ENCODE measurements at places on chromosomes 2 and 18.
A peak's percentile ranks its signal among the peaks of the same experiment; 100 is the strongest.

GRCh38 chr2:44943693-44944101 lies 2.2 kb downstream of the SIX3 start:
- H3K27me3 ChIP-seq, result peaks cover 80% of the 10 kb centered on the region
- H3K4me3 ChIP-seq, result no peak overlapping the region
- DNase-seq, result no peak
- peaks cover 9% of the 10 kb centered on the region for H3K4me1 ChIP-seq
- H3K36me3 ChIP-seq, result no peaks in the 10 kb centered on the region

GRCh38 chr2:106685180-106685897 lies 198.2 kb downstream of the CD8B2 start:
- no peaks in the 10 kb centered on the region for H3K27me3 ChIP-seq
- no peak overlapping the region for H3K27ac ChIP-seq
- DNase-seq, result no peak
- no peaks in the 10 kb centered on the region for H3K4me1 ChIP-seq
- no peak overlapping the region for H3K4me3 ChIP-seq

DNA sequence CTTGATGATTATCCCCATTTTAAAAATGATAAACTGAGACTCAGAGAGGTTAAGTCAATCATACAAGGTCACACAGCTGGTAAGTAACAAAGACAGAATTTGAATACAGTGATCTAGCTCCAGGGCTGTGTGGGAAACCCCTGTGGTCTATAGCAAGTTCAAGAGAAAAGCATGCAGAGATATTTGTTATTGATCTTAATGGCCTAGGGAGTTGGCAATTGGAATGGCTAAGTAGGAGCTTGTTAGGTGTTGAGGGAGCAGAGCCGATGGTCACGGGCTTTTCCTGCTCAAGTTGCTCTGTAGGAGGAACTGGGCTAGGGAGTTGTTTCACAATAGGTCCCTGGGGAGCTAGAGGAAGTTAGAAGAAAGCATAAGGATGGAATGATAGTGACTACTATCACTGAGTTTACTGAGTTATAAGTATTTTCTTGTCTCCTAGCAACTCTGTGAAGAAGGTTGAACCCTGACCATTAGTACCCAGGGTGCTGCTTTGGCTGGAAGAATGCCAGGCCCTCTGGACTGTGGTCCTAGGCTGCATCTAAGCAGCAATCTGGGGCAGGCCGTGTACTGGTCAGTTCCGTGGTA lies 30.0 kb downstream of the RNF125 start:
- no peaks in the 10 kb centered on the region for H3K27me3 ChIP-seq
- no peaks in the 10 kb centered on the region for H3K4me1 ChIP-seq
- no peak for DNase-seq
- no peak overlapping the region for H3K27ac ChIP-seq

- no peak overlapping the region for H3K4me3 ChIP-seq
- H3K36me3 ChIP-seq, result peaks cover 2% of the 10 kb centered on the region
- H3K27me3 ChIP-seq, result no peaks in the 10 kb centered on the region
- peak; percentile 16 for DNase-seq
These were observed 61.1 kb downstream of the CABLES1 start for GRCh38 chr18:23196119-23197007.

- no peak overlapping the region for H3K27ac ChIP-seq
- no peak for DNase-seq
- H3K36me3 ChIP-seq, result no peaks in the 10 kb centered on the region
- H3K27me3 ChIP-seq, result no peaks in the 10 kb centered on the region
- H3K4me3 ChIP-seq, result no peak overlapping the region
- no peaks in the 10 kb centered on the region for H3K4me1 ChIP-seq
These were observed 15.8 kb upstream of the ANKRD12 start for GRCh38 chr18:9120796-9121195.

DNA sequence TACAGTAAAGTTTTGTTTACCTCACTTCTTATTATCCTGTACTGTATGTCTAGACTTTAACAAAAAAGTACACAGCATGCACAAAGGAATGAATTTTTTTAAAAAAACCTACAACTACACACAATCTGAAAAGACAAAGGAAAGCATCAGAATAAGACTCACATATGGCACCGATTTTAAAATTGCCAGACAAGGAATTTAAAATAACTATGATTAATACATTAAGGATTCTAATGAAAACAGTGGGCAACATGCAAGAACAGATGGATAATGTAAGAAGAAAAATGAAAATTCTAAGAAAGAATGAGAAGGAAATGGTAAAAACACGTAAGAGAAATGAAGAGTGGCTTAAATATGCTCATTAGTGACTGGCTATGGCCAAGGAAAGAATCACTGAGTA lies 638.2 kb downstream of the FBXO15 start:
- no peak overlapping the region for H3K27ac ChIP-seq
- no peaks in the 10 kb centered on the region for H3K4me1 ChIP-seq
- H3K36me3 ChIP-seq, result no peaks in the 10 kb centered on the region
- DNase-seq, result no peak
- H3K27me3 ChIP-seq, result no peaks in the 10 kb centered on the region

GRCh38 chr2:201257956-201258665 lies 2.2 kb upstream of the CASP8 start:
- no peak for DNase-seq
- no peak overlapping the region for H3K27ac ChIP-seq
- no peak overlapping the region for H3K4me3 ChIP-seq

- no peak for DNase-seq
- 0 out of 2 replicates have a peak, but pooled peaks cover 1% of the 10 kb centered on the region for H3K4me1 ChIP-seq
- no peaks in the 10 kb centered on the region for H3K27me3 ChIP-seq
These were observed 147.2 kb upstream of the HAAO start for GRCh38 chr2:42939411-42940206.

DNA sequence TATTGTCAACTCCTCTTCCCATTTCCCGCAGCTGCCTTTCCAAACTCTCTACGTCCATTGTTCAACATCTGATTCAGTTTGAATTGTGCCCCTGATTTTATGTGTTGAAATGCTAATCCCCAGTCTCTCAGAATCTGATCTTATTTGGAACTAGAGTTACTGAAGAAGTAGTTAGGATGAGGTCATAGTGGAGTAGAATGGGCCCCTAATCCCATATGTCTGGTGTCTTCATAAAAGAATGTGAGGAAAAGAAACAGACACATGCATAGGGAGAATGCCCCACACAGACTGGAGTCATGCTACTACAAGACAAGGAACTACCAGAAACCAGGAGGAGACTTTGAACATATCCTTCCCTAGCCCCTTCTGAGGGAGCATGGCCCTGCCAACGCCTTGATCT lies 99.2 kb downstream of the LRP1B start:
- H3K27me3 ChIP-seq, result no peaks in the 10 kb centered on the region
- no peak for DNase-seq
- H3K4me3 ChIP-seq, result no peak overlapping the region

- no peak overlapping the region for H3K27ac ChIP-seq
- peaks cover 5% of the 10 kb centered on the region for H3K36me3 ChIP-seq
- DNase-seq, result peak; percentile 13
These were observed 42.1 kb downstream of the FARSB start for GRCh38 chr2:222613715-222614331.

DNA sequence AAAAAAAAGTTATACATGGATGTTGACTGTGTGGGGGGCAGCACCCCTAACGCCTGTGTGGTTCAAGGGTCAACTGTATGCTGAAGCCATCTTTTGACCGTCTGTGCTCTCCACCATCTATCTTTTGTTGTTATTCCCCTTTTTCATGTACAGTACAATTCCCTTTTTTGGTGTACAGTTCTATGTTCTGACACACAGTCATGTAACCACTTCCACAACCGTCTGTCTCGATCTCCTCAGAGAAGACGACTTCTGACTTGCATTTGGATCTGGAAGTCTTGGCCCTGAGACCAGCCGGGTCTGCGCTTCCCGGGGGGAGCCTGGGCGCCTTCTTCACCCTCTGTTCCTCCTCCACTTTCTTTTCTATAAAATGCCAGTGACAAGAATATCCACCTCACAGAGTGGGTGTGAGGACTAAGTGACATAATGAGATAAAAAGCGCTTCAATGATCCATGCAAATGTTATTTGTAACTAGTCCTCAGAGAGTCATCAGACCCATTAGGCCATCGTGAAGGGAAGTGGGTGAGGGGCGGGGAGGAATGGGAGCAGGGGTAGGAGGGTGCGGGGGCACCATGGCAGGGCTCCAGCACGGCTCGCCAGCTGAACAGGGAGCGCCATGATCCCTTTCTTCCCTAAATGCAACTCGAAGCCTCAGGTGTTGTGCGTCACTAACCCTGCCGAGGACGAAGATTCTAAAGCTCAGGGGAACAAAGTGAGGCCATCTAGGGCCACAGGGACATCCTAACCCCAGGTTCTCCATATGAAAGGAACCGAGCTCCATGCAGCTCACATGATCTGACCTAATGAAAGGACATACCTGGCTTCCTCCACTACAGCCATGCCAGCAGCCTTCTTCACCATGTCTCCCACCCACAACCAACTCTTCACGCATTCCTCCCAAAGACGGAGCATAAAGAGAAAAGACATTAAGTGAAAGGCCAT lies 16.6 kb downstream of the ADCY3 start:
- peaks cover 4% of the 10 kb centered on the region for H3K4me1 ChIP-seq
- H3K27me3 ChIP-seq, result no peaks in the 10 kb centered on the region
- no peak for DNase-seq
- no peak overlapping the region for H3K4me3 ChIP-seq
- no peak overlapping the region for H3K27ac ChIP-seq

DNA sequence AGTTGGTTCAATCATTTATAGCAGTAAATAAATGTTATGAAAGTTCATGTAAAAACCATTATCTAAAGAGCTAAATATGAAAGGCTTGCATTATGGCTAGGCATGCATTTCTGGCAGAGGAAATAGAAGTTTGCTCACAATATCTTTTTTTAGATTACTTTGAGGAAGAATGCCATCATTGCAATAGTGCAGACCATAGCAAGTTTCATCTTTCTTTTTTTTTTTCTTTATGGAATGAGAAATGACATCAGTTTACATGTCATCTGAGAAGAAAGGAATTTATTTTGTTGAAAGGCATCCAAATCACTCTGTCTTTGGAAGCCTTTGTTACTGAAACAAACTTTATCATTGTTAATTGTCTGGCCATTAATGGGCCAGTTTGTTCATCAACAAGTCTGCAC lies 74.5 kb upstream of the NCKAP5 start:
- H3K36me3 ChIP-seq, result no peaks in the 10 kb centered on the region
- no peak for DNase-seq
- H3K27me3 ChIP-seq, result no peaks in the 10 kb centered on the region

GRCh38 chr2:147108548-147108947 lies 736.3 kb upstream of the ACVR2A start:
- no peaks in the 10 kb centered on the region for H3K36me3 ChIP-seq
- no peak overlapping the region for H3K4me3 ChIP-seq
- H3K27me3 ChIP-seq, result no peaks in the 10 kb centered on the region
- H3K4me1 ChIP-seq, result no peaks in the 10 kb centered on the region
- H3K27ac ChIP-seq, result no peak overlapping the region

- DNase-seq, result no peak
- no peak overlapping the region for H3K4me3 ChIP-seq
- H3K36me3 ChIP-seq, result no peaks in the 10 kb centered on the region
- H3K4me1 ChIP-seq, result no peaks in the 10 kb centered on the region
- no peaks in the 10 kb centered on the region for H3K27me3 ChIP-seq
These were observed 96.4 kb downstream of the COLEC12 start for GRCh38 chr18:404061-404636.

DNA sequence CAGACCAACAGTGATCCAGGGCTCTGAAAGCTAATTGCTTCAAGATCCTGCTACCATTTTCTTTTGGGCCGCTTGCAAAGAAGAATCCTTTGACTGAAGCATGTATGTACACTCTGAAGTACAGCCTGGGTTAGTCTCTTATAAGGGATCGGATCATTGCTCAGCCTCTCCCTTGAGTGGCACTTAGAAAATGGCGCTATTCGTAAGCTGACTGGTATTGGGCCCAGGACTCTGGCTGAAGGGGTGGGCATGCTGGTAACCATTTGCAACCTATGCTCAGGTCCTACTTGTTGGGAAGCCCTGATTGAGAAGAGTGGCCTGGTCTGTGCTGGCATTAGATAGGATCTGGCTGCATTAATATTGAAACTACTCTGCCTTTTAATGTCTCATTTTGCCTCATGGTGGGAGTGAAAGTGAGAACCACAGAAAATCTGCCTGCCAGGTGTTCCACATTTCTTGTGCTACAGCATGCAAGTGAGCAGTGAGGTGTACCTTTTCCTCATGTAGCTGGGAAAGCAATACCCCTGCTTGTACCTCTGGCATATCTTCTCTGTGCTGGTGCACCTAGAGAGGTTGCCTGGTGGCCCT lies 661 bp upstream of the MGAT5 start:
- H3K27ac ChIP-seq, result no peak overlapping the region
- DNase-seq, result no peak
- no peaks in the 10 kb centered on the region for H3K27me3 ChIP-seq

- no peak for DNase-seq
- H3K27ac ChIP-seq, result no peak overlapping the region
- H3K4me3 ChIP-seq, result no peak overlapping the region
- no peaks in the 10 kb centered on the region for H3K27me3 ChIP-seq
- H3K36me3 ChIP-seq, result no peaks in the 10 kb centered on the region
- no peaks in the 10 kb centered on the region for H3K4me1 ChIP-seq
These were observed 51.9 kb downstream of the APLF start for GRCh38 chr2:68519236-68519635.

GRCh38 chr2:152336119-152336853 lies 1.3 kb downstream of the FMNL2 start:
- H3K4me3 ChIP-seq, result peak overlapping the region; percentile 82
- H3K27ac ChIP-seq, result no peak overlapping the region
- no peak for DNase-seq
- no peaks in the 10 kb centered on the region for H3K36me3 ChIP-seq
- H3K27me3 ChIP-seq, result no peaks in the 10 kb centered on the region

- no peaks in the 10 kb centered on the region for H3K4me1 ChIP-seq
- H3K27ac ChIP-seq, result no peak overlapping the region
- no peaks in the 10 kb centered on the region for H3K27me3 ChIP-seq
These were observed 120.3 kb downstream of the FAM161A start for GRCh38 chr2:61733563-61733962.

- DNase-seq, result no peak
- peaks cover 11% of the 10 kb centered on the region for H3K4me1 ChIP-seq
- no peak overlapping the region for H3K27ac ChIP-seq
- no peak overlapping the region for H3K4me3 ChIP-seq
- no peaks in the 10 kb centered on the region for H3K36me3 ChIP-seq
- H3K27me3 ChIP-seq, result peaks cover 51% of the 10 kb centered on the region
These were observed 2.3 kb downstream of the INHBB start for GRCh38 chr2:120348134-120348736.

DNA sequence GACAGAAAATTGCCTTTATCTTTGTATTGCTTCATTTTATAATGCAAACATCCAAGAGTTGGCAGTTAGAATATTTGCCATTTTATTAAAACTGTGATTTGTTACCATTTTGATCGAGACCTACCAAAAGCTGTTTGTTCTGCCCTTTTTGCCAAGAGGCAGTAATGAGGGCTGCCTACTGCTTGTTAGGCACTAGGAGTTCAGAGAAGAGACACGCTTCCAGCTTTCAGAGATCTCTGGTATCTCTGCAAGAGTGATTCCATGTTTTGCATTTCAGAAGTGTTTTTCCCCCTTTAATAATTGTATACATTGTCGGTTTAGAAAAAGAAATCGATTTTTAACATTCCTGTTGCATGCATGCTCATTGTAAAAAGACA lies 628 bp downstream of the MRPL30 start:
- H3K4me3 ChIP-seq, result peak overlapping the region; percentile 81
- H3K27me3 ChIP-seq, result no peaks in the 10 kb centered on the region
- no peaks in the 10 kb centered on the region for H3K36me3 ChIP-seq
- H3K27ac ChIP-seq, result no peak overlapping the region
- no peak for DNase-seq

- H3K27me3 ChIP-seq, result no peaks in the 10 kb centered on the region
- no peaks in the 10 kb centered on the region for H3K36me3 ChIP-seq
These were observed 1604.2 kb downstream of the LRP1B start for GRCh38 chr2:140526575-140526974.
